ENCODE measurements at places on chromosomes 6 and 20.

- no peak for DNase-seq
Observed at GRCh38 chr6:21931641-21932335, 338.2 kb downstream of the SOX4 start.

DNA sequence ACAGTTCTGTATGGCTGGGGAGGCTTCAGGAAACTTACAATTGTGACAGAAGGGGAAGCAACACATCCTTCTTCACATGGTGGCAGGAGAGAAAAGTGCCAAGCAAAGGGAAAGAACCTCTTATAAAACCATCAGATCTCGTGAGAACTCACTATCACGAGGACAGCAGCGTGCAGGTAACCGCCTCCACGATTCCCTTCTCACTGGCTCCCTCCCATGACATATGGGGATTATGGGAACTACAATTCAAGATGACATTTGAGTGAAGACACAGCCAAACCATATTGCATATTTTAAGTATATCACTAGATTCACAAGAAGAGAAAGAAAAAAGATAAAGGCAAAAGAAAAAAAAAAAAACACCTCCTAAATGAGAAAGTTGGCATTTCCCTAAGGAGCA lies 431.9 kb upstream of the RGS17 start:
- no peak for DNase-seq

DNA sequence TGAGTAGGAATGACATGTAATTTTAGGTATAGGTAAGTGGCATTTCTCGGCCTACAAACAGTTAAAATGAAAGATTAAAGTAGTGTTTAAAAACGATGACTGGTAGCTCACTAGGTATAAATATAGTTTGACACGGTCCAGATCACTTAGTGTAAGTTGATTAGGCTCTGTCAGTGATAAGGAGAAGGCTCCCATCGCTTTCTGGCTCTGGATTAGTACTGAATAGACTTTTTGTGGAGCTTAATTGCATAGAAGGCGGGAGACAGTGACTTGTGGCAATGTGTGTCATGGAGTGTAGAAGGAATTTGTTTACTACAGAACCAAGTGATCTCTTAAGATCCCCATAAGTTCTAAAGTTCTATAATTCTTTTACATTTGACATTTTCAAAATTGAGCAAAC lies 6.7 kb downstream of the PYGB start:
- DNase-seq: no peak

- no peak for DNase-seq
Observed at GRCh38 chr6:137751768-137752560, 115.1 kb upstream of the TNFAIP3 start.

- DNase-seq: no peak
Observed at GRCh38 chr6:131828951-131829350, 21.1 kb downstream of the ENPP1 start.

DNA sequence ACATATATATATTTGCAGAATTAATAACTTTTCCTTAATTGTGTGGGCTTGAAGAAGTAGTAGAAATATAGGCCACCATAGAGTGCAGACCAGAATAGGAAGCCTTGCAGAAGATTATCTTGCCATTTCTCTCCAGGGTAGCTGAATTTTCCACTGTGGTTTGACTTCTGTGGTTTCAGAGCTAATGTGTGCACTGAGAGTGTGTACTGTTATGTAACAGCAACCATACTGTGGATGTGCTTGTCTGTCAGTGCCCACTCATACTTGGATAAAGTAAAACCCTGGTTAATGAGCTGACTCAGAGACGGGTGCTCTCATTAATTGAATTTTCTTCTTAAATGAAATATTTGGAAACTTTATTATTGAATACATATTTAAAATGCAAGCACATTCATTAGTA lies 57.2 kb downstream of the CEP43 start:
- DNase-seq: peak; percentile 17

- DNase-seq: no peak
Observed at GRCh38 chr20:4560667-4561066, 161.0 kb upstream of the PRND start.

DNA sequence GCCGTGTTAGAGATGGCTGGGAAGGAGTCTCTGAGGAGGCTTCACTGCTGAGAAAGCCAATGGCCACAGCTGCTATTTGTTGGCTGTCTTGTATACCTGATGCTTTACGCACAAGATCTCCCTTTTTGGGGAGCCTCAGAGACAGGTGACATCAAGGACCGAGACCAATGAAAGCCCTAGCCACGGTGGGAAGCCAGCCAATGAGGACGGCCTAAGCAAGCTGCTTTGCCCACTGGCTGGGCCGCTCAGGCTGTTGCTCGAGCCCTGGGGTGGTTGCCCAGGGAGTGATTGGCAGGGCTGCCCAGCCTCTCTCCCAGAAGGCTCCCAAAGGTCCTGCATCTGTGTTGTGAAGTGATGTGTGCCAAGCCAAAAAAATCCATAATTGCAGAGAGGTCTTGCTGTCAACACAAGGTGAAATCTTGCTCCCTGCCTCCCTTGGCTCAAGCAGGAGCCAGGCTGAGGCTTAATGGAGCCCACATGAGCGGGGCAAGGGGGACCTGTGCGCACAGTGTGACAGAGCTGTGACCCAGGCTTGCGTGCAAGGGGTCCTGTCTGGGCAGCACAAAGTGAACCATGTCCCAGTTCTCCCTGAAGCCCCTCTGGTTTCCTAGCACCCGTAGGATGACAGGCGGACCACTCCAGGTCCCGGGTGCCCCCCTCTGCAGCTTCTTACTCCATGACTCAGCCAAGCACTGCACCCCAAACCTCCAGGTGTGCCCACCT lies 4.3 kb downstream of the MMP24OS start:
- no peak for DNase-seq

DNA sequence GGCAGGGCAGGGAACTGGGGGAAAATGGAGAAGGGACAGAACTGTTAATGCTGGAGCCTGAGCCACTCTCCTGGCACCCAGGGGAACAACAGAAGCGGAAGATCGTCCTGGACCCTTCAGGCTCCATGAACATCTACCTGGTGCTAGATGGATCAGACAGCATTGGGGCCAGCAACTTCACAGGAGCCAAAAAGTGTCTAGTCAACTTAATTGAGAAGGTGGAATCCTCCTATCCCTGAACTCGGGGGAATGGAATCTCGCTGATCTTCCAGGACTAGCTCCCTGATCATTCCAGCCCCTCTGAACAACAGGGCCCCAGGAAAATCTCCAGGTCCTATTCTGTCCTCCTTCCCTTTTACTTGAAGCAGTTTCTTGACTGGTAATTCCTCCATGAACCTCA lies 2.0 kb downstream of the CFB start:
- no peak for DNase-seq

GRCh38 chr6:12458558-12458957 lies 168.4 kb downstream of the EDN1 start:
- DNase-seq: no peak

GRCh38 chr6:132814716-132815570 lies 574 bp downstream of the RPS12 start:
- DNase-seq: no peak

DNA sequence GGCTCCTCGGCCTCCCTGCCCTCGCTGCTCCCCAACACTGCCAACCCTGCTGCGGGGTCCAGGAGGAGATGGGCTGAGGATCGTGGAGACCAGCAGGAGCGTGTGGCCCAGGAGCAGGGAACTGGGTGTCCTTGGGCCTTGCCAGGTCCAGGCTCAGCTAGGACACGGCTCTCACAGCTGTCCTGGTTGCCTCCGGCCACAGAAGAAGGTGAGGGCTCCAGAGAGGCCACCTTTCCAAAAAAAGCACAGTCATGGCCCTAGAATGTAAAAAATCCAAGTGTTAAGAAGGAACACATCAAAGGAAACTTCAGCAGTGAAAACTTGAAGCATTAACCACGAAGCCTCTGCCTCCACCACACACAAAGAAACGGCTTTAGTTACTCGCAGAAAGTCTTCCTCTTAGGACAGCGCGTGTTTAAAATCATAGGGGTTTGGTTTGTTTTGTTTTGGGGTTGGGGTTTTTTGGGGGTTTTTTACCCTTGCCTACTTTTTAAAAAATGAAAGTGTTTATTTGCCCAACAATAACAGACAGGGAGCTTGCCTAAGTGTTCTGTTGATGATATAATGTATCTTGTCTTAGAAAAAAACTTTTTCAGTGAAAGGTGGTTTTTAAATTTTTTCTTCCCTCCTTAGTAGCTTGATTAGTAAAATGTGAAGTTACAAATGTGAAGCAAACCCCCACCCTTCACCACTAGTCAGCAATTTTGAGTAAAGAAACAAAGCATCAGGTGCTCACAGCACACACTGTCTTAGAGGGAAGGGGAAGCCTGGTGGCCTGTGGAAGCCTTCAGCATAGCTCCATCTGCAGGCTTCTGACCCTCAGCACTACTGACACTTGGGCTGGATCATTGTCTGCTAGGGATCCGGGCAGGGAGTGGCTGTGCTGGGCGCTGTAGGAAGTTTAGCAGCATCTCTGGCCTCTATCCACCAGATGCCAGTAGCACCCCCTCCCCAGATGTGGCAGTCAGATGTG lies 60.0 kb downstream of the PTPN1 start:
- DNase-seq: peak; percentile 58

DNA sequence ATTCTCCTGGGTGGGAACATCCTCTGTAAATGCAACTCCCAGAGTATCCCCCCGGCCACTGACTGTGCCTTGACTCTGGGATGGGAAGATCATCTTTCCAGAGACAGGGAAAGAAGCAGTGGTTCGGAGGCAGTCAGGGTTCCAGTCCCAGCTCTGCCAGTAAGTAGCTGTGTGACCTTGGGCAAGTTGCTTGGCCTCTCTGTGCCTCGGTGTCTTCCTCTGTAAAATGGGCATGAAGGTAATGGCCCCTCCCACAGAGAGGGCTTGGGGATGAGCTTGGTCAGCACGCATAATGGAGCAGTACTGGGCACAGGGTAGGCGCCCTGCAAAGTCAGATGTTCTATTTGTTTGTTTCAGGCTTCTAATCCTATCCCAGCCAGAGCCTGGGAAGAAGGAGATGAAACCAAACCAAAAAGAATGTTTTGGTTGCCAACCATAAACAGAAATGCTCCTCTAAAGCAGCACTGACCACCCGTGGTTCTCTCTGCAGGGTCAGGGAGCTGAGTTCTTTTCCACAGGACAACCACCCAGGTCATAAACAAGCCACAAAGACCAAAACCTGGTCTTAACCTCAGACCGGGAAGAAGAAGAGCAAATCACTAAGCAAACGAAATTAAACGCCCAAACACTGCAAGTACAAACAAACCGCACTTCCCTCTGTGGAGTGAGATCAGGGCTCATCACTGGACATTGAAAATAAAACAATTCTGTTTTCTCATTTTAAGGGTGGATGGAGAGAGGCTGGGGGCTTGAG lies 381.0 kb upstream of the SULF2 start:
- no peak for DNase-seq

DNA sequence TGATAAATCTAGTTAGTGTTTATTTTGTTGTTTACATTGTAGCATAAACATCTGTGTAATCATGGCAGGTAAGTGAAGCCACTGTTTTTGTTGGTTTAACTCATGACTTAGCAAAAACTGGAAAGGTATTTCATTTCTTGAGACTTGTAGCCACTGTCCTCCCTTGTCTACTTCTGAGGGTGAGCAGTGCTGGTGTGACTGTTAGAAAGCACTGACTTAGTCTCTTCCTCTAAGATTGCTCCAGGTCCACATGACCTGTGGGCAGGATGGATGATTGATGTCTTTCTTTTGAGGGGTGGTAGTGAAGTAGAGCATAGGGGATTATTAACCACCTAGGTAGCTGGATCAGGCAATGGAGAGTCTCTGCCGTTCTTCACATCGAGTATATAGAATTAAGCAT lies 203.8 kb downstream of the ARID1B start:
- DNase-seq: no peak

- DNase-seq: no peak
Observed at GRCh38 chr20:36331209-36331608, 25.1 kb downstream of the DLGAP4 start.

DNA sequence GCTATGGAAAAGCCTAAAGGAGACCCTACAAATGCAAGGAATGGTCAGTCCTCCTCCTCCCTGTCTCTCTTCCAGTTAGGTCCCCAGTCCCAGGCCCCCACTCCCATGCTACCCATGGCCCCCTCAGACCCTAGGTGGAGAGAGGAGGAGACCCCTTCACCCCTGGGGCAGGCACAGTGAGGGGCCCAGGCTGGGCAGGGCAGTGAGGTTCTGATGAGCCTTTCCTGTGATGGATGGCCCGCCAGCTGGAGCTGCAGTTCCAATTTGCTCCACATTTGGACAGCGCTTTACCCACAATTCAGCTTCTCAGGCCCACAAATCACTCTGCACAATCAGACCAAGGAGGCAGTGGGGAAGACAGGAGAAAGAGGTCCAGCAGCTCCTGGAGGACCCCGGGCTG lies 37.3 kb upstream of the MLN start:
- DNase-seq: no peak

DNA sequence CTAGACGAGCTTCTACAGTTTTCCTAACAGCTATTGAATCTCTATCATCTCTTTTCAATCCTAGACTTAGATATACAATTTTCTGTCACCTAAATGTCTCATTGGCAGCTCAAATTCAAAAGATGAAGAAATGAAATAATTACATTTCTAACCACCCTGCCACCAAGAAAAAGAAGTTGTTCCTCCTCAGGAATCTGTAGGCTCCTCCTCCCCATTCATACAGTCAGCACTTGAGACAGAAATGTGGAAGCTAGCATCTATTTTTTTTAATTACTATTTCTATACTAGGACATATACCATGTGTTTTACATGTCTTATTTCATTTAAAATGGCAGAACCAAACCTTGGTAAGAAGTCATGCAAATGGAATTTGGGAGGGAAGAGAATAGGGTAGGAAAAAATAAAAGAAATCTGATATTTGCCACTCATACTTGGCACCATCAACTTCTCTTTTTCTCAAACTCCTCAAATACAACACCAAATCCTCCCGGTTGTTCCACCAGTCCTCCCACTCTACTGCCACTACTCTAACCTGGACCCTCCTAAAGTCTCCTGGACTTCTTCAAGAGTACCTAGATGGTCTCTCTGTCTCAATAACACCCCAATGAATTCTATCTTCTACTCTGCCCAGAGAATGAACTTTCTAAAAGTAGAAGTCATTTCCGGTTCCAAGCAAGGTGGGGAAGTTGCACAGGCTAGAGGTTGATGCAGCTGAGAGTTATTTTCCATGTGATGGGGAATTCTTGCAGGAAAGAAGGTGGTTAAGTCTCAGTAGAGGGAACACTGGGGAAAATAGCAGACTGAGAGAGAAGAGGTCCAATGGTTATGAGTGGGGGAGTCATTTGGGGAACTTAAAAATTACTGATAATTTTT lies 54.1 kb downstream of the ATXN1 start:
- DNase-seq: no peak

GRCh38 chr20:11902285-11902697 lies 15.4 kb upstream of the BTBD3 start:
- DNase-seq: no peak

GRCh38 chr6:30441171-30441570 lies 48.1 kb upstream of the HLA-E start:
- no peak for DNase-seq

DNA sequence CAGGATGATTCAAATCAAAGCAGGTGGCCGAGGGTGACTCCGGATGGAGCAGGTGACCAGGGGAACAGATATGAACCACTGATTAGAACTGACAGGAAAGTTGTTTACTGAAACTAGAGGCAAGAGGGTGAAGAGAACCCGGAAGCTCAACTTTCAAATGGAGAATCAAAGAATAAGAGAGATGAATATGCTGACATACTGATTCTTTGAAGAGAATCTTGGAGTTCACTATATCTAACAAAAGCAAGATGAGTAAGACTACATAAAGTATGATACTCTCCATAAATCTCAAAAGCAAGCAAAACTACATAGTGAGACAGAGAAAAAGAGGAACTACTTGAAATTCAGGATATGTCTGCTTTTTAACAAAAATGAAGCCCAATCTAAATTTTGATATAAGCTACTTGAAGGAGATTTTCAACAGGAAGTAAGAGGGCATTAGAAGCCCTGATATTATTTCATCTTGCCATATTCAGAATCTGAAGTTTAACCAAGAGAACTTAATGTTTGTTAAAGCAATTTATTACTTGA lies 4.0 kb upstream of the UBD start:
- DNase-seq: no peak
